EL (cell line): ENCODE measurements at places on chromosomes 2 and 18.
A peak's percentile ranks its signal among the peaks of the same experiment; 100 is the strongest.

DNA sequence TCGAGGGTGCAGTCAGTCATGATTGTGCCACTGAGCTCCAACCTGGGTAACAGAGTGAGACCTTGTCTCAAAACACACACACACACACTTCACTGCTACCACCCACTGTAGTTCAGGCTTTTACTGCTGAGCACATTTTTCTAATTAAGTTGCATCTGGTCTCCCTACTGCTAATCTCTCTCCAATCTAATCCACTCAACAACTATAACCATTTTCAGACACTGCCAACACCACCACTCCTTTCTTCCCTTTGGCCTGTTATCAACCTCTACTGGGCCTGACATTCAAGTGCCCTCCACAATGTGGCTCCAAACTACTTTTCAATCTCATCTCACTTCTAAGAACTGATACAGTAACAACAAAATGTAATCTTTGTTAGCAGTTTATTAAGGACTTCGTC is 44.8 kb downstream of the RMP24 start:
- no peak for DNase-seq

GRCh38 chr18:70640336-70640887 is 351.6 kb downstream of the SOCS6 start:
- DNase-seq: no peak

- DNase-seq: no peak
Measured at GRCh38 chr2:168244318-168244717, 3.1 kb downstream of the STK39 start.

GRCh38 chr2:128984081-128984480 is 665.4 kb upstream of the HS6ST1 start:
- no peak for DNase-seq

DNA sequence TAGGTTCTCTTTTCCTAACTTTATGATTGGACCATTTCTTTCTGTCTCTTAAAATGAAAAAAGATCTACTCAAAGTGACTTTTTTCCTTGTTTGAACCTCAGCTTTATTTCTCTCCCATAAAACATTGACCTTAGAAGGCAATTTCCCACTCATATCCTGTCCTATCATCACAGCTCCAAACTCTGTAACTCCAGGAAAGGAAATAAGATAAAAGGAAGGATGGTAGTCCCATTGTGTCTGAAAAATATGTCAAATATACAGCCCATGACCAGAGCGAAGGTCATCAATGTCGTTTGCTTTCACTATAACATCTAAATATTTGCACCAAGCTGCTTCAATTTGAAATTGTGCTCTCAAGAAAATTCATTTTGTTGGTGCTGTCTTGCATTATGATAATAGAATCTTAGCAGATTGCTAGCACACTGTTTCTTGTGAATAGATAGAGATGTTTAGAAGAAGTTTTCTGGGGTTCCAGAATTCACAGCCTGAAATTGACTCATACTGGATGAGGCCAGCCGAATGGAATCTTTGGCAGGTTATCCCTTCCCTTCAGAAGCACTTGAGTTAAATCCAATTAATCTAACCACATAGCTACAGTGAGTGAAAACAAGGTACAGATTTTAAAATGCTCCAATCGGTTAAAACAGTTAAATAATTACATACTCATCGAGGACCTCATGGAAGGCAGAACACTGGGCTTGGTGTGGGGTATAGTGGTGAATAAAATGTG is 95.1 kb downstream of the CRIM1 start:
- peak; percentile 93 for DNase-seq

GRCh38 chr2:176109192-176109901 is 2.3 kb downstream of the HOXD11 start:
- DNase-seq: no peak

- no peak for DNase-seq
Measured at GRCh38 chr18:11258039-11258610, 108.8 kb upstream of the PIEZO2 start.

- peak; percentile 75 for DNase-seq
Measured at GRCh38 chr2:199462956-199463692, 5.4 kb upstream of the SATB2 start.

- DNase-seq: no peak
Measured at GRCh38 chr2:33358878-33359277, 117.6 kb upstream of the RASGRP3 start.

DNA sequence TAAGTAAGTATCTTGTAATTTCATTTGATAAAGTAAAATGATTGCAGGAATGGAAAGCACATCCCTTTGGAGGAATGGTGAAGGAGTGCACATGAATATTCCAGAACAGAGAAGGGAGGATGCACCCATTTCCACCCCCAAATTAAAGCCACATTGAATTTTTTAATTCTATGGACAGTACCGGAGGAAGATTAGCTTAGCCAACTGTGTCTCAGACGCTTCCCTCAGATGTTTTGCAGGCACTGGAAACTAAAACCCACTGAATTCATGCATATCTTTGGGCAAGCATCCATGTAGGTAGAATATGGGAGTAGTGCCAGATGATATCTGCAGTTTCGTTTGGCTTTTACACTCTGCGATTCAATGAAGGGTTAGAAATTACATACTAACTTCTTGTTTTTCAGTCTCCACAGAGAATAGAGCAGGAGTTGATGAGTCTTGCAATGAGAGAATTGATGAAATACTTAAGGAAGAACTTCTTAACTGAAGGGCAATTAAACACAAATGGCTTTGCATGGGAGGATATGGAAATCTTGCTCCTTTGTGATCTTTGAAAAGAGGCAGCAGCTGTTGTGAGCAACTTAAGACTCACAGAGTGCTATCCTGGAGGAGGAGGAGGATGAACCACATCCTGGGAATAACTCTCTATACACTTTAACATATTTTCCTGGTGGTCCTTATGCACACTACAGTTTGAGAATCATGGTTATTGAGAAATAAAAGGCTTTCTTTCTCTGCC is 71.7 kb upstream of the MYO3B start:
- DNase-seq: no peak

GRCh38 chr2:383178-383577 is 95.3 kb upstream of the ALKAL2 start:
- no peak for DNase-seq

GRCh38 chr2:234343372-234343771 is 153.5 kb downstream of the ARL4C start:
- no peak for DNase-seq

DNA sequence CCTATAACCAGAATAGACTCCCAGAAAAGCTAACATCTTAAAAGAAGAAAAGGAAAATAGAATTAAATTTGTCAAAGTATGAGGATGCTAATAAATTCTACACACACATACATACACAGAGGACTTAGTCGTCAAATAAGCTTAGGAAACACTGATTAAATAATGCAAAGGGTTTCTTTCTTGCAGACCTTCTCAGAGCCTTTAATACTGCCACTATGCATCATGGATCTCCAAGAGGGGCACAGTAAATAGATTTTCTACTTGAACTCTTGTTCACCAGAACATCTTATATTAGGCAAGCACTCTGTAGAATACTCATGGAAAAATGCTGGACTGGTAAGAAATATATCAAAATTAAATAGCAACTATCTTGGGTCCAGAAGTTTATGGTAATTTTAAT is 69.4 kb downstream of the ANKRD44 start:
- no peak for DNase-seq

- DNase-seq: peak; percentile 82
Measured at GRCh38 chr2:141341444-141341843, 789.4 kb downstream of the LRP1B start.

DNA sequence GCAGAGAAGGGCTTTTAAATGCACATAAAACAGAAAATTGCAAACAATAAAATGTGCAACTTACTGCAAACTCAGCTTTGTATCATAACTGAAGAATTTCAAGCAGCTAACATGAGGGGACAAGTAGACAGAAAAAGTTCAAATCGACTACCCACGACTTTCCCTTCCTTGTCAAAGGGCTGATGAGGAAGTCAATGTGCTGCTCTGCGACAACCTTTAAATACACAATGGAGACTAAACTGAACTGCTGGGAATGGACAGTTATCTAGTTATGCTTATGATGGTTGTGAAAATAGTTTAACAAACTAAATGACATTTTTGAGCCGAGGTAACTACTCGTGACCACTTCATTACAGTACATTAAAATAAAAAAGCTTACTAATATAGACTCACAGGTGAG is 84.1 kb downstream of the INO80D start:
- peak; percentile 16 for DNase-seq

DNA sequence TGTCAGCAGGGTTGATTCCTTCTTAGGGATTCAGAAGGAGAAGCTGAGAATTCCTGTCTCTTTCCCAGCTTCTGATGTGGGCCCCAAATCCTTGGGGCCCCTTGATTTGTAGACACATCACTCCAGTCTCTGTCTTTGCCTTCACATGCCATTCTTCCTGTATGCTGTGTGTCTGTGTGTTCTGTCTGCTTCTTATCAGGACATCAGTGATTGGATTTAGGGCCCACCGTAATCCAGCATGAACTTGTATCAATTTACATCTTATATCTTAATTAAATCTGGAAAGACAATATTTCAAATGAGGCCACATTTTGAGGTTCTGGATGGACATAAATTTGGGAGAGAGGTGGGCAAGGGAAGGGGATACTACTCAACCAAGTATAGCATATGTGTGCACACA is 9.7 kb downstream of the NEUROD1 start:
- no peak for DNase-seq

DNA sequence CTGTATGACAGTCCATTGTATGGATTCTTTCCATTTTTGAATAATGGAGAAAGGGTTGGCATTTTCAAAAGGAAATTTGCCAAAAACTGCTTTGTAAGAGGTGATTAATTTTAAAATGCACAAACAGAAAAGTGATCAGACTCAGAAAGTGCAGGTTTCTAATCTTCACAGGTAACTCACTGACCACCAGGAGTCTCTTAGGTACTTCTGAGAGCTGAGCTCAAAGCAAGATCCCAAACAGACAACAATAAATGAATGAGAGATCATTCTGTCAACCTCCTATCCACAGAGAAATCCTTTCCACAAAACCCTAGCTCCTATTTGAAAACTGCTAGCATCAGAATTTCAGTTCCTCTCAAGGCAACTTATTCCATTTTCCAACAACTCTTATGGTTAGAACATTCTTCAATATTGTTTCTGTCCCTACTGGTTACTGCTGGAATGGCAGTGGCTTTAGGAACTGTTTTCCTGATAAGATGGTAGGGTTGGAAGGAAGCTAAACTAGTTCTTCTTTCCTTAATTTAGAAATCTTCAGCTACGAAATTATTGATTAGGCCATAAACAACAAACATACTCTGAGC is 20.6 kb upstream of the HAAO start:
- peak; percentile 38 for DNase-seq

GRCh38 chr2:10406016-10406415 is 42.1 kb downstream of the ODC1 start:
- DNase-seq: no peak

GRCh38 chr2:45979065-45979464 is 318.1 kb upstream of the EPAS1 start:
- no peak for DNase-seq

- DNase-seq: no peak
Measured at GRCh38 chr2:205868053-205868452, 185.8 kb downstream of the NRP2 start.

GRCh38 chr2:70002241-70002899 is 40.9 kb upstream of the ASPRV1 start:
- no peak for DNase-seq

- no peak for DNase-seq
Measured at GRCh38 chr2:212359425-212360067, 179.1 kb downstream of the ERBB4 start.

DNA sequence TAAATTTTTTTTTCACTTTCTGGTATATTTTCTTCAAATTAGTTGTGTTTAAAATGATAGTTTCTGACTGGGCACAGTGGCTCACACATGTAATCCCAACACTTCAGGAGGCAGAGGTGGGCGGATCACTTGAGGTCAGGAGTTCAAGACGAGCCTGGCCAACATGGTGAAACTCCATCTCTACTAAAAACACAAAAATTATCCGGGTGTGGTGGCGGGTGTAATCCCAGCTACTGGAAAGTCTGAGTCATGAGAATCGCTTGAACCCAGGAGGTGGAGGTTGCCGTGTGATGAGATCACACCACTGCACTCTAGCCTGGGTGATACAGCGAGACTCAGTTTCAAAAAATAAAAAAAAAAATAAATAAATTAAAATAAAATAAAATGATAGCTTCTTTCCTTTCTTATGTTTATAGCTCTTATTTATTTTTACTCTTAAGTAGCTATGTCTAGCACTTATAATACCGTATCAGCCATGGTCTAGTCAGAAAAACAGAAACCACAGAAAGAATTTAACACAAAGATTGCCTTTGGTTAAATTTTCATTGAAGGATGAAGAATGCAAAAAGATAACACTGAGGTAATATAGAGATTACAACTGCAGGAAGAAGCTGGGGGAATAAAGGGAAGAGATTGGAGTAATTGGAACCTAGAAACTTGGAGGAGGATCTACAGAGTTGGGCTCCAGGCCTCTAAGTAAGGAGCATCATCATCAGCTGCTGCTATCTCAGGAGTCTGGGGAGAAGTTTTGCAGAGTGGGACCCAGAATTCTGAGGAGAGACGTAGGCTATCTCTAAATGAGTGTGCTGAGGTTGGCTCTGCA is 54.7 kb upstream of the MBOAT2 start:
- DNase-seq: peak; percentile 86

DNA sequence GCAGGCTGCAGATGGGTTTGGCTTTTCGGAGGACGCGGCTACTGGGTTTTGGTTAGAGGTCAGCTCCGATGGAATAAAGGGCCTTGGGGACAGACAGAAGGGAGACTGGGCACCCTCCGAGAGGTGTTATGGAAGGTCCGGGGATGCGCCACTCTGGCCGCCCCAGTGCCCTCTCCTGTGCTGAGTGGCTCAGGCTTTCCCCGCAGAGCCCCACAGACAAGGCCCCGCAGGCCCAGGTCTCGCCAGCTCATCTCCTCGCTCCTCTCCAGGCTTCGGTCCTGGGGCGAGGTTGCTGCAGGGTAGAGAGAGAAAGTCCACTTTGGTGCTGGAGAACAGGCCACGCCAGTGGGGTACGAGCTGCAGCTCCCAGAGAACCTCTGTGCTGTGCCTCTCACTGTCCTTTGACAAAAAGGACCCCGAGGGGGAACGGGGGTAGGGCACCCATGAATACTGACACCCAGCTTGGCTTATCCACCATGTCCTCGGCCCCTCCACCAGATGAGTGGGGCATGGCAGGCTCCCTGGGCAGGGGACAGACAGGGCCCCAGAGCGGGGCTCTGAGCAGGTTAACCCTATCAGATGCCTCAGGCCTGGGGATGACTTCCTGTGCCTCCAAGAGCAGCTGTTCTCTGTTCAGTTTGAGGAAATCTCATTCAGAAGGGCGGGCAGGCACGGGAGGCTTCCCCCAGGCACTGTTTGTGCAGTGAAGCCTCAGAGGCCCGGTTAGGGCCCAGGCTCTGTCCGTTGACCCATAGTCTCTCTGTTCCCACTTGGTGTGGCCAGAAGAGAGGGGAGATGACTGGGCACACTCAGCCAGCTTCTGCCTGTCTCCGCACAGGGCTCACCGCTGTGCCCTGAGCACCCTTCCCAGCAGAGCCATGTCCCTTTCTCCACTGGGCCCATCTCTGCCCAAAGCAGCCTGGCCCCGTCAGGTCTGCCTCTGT is 15.7 kb upstream of the CNNM3 start:
- no peak for DNase-seq

GRCh38 chr2:212052412-212053159 is 486.0 kb downstream of the ERBB4 start:
- DNase-seq: peak; percentile 51

- no peak for DNase-seq
Measured at GRCh38 chr2:70777450-70777849, 9.4 kb upstream of the ADD2 start.

- DNase-seq: no peak
Measured at GRCh38 chr2:12910431-12910830, 193.7 kb downstream of the TRIB2 start.
